ENCODE measurements at places on chromosomes 12 and 14.

DNA sequence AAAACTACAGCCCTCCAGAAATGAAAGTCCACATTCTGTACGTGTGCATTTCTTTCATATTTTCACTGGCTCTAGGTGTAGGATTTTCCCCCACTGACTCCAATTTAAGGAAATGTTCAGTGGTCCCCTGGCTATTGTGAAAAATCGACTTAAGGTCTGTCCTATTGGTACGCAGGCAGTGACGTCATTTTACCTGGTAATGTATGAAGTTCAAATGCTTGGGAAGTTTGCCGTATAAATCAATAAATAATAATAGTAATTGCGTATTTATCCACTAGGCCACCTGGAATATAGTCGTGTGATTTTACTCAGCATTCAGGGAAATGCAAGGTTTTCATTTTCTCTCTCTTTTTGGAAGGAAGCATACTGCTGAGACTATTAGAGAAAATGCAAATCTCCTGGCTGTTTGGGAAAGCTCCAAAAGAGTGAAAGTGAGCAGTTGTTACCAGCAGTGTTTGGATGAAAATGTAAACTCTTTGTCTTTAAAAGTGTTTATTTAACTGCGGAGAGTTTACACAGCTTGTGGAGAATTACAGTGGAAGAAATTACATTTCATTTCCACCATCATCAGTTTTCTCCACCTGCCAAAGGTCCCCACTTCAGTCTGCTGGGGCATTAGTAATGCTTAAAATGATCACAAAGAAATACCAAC, 107.0 kb downstream of the EXOC5 start:
- no peak for DNase-seq

- peak; percentile 31 for DNase-seq
These were observed 58.3 kb upstream of the ANP32D start for GRCh38 chr12:48414021-48414420.

GRCh38 chr12:49170924-49171323, 18.0 kb downstream of the TUBA1A start:
- no peak for DNase-seq

- DNase-seq = no peak
These were observed 38.0 kb downstream of the TBC1D15 start for GRCh38 chr12:71877335-71878121.

DNA sequence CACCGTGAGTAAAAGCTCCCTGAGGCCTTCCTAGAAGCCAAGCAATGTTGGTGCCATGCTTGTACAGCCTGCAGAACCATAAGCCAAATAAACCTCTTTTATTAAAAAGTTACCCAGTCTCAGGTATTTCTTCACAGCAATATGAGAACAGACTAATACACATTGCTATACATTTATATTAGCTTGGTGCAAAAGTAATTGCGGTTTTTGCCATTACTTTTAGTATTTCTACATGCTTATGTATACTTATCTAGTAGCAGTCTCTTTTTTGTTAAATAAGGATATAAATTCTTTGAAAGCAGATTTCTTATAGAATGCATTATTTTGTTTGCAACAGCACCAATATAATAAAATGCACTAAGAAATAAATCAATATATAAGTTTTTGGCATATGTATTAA, 619.6 kb downstream of the FSCB start:
- no peak for DNase-seq

GRCh38 chr12:97490141-97490540, 27.5 kb downstream of the RMST start:
- DNase-seq = no peak

- DNase-seq = no peak
These were observed 35.1 kb downstream of the NCOR2 start for GRCh38 chr12:124532331-124532750.

DNA sequence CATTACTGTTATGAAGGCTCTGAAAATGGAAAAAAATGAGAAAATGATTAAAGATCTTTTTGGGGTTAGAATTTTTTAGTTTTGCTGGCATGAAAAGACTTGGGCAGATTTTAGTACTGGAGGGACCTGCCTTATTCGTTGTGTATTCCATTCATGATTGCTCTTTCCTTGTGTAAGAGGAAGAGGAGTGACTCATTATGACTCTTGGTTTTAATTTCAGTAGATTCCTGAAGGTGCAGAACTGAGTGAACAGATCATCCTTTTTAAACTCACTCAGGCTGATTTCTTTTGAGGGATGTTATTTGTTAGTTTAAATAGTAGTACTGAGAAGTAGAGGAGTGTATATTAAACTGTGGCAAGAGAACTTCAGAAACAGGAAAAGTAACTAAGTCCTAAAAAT, 41.6 kb downstream of the AKAP6 start:
- DNase-seq = no peak

- peak; percentile 66 for DNase-seq
These were observed 8.5 kb downstream of the WSB2 start for GRCh38 chr12:118052324-118053070.

- DNase-seq = no peak
These were observed 10.4 kb upstream of the RMST start for GRCh38 chr12:97452230-97452629.

DNA sequence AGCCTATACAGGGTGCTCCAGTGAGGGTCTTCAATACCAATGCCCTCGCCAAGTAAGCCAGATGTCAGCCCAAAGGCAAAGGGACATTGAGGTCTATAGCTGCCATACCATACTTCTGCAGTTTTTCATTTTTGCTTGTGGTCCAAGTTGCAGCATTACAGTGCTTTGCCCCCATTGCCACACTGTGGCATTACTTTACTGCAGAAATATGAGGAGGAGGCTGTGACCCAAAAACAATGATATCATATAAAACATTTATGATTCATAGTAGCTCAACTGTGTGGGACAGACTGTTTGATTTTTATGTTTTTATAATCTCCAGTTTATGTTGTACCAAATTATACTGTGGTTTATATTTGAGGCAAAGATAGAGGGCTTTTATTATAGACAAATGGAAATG, 64.1 kb downstream of the KIAA0586 start:
- no peak for DNase-seq

- DNase-seq = no peak
These were observed 30.4 kb upstream of the PLEK2 start for GRCh38 chr14:67442139-67442906.

DNA sequence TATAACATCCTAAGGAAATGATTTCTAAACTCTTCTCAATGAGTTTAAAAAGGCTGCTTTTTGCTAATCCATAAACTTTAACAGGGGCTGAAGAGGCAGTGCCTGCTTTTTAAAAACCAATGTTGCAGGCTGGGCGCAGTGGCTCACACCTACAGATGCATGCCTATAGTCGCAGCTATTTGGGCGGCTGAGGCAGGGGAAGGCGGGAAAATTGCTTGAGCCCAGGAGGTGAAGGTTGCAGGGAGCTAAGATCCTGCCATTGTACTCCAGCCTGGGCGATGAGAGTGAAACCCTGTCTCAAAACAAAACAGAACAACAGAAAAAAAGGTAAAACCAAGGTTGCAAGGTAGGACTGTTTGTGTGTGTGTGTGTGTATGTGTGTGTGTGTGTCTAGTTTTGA, 531.2 kb downstream of the DIO2 start:
- no peak for DNase-seq

DNA sequence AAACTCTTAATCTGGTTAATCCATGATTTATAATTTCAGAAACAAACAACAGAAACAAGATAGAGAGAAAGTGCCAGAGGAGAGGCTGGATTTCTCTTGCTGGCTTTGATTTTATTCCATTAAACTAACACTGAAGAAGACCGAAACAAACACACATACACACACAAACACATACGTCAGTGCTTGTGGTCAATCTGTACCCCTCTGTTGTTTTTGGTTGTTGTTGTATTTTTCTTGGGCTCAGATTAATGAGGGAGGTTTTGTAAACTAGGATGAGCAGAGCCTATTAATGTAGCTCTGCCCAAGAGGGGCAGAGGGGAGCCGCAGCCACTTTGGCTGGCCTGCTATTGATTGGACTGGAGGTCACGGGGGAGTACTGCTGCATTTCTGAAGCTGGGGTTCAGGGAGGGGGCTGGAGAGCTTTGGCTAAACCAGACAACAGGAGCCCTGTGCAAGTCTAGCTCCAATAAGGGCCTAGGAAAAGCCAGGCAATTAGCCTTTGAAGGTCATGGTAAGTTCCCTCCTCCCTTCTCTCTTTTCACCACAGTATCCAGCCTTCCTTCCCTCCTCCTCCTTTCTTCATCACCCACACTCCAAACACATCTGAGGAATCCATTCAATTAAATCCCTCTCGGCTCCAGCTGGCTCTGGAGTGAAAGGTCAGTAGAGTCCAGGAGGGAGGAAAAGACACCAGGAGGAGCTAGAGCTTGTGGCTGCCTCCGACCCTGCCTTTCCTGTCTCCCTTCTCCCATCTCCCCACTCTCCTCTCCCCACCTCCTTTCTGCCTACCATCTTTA, 344.1 kb upstream of the LMO3 start:
- no peak for DNase-seq

DNA sequence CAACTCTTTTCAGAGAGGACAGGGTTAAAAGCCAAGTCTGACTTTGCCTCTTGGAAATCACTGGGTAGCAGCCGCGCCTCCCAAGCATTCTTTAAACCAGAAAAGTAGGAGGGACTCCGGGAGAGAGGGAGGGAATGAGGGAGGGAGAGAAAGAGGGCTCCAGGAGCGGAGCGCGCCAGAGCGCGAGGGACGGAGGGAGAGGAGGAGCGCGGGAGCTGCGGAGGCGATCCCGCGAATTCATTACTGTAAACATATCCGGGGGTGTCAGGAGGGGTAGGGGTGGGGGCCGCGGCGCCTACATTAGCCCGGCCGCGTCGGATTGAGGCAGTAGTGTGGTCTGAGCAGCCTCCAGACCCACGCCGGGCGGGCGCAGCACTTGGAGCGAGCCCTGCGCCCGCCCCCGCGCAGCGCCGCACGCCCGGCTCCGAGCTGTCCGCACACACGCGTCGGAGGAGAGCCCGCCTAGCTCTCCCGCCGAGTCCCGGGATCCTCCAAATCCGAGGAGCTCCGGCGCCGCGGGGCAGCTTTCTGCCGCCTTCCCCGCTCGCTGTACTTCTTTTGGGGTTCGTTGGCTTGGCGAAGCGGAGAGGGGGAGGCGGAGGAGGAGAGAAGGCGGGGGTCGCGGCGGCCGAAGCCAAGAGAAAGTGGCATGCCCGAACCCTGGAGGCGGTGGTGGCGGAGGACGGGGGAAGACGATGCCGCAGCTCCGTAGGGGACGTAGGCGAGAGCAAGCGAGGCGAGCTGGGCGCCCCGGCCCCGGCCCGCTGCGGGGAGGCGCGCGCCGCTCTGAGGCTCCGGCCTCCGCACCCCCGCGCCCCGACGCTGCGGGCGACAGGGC, 3.3 kb downstream of the FLRT2 start:
- peak; percentile 84 for DNase-seq

DNA sequence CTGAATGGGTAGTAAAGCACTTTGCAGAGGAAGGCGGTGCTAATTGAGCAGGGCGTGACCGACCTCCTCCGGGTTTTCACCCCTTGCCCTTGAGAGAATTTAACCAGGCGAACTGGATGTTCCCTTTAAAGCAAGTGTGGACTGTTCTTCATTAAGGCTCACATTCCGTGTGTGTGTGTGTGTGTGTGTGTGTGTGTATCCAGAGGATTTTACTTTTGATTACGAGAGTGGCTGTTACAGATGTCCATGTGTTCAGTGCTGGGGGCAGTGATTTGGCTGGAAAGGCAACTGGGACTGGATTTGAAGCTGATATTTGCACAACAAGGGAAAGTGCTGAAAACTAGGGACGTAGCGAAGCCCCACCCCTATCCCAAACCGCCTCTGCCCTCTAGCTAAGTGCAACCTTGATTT, 2.2 kb downstream of the TMEM132C start:
- DNase-seq = no peak

DNA sequence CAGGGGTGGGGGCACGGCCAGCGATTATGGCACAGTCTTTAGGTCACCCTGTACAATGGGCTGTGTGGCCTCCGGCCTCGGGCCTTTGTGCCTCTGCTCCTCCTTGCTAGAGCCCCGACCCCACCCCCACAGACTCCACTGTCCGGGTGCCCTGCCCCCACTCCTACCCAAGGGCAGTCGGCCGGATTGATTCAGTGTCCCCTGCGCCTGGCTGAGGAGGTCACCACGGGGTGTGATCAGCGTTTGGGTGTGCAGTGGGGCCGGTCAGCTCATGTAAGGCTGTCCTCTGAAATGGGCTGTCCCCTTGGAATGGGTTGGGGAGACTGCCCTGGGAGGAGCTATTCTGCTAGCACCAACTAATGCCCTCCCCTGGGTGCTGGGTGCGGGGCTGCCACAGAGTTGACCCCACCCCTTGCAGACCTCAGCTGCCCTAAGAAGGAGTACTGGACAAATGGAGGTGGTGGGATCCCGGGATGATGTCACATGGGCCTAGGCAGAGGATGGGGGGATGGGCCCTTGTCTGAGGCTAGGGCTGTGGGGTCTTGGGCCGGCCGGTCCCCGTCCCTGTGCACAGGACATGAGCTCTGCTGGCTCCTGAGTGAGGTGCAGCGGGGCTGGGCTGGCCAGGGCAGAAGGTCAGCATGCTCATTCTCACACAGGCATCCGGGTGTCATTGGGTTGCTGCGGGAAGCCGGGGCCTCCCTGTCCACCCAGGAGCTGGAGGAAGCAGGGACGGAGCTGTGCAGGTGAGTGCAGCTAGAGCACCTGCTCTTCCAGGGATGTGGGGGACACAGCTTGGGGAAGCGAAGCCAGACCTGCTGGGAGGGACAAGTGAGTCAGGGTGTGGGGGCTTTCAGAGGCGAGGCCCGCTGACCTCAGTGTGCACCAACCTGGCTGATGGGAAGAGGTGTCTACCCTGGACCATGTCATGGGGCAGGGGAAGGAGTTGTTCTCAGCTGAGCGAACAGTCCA, 23.4 kb downstream of the ASPG start:
- DNase-seq = peak; percentile 18

GRCh38 chr12:77625441-77625840, 205.3 kb upstream of the NAV3 start:
- DNase-seq = no peak
